ENCODE measurements at places on chromosomes 7 and 10. TPM values are rescaled to one million over a fixed set of nuclear protein-coding genes. Genes with fewer than 3 reads are reported as not detected.

CPN1 gene
- not detected for total RNA-seq

UTF1 gene
- not detected for total RNA-seq

DLX6 gene
- not detected for total RNA-seq

MINDY3 gene
- total RNA-seq, result 12.2 TPM

AKR1C4 gene
- not detected for total RNA-seq

PIP gene
- total RNA-seq, result not detected

GALNT17 gene
- total RNA-seq, result 0.13 TPM

HYAL4 gene
- not detected for total RNA-seq

GPR158 gene
- not detected for total RNA-seq

CHST3 gene
- total RNA-seq, result 45.5 TPM

SLC13A1 gene
- total RNA-seq, result not detected

GHRHR gene
- total RNA-seq, result not detected

ICA1 gene
- total RNA-seq, result 3.3 TPM

TBC1D12 gene
- total RNA-seq, result 8.2 TPM

ARPC1B gene
- 395 TPM for total RNA-seq

GLRX3 gene
- total RNA-seq, result 55.4 TPM

LIPM gene
- not detected for total RNA-seq

ABLIM1 gene
- 33.1 TPM for total RNA-seq

TRPV6 gene
- not detected for total RNA-seq

GRB10 gene
- 53.8 TPM for total RNA-seq

CDHR1 gene
- 39.0 TPM for total RNA-seq

PRLHR gene
- not detected for total RNA-seq

CLDN4 gene
- total RNA-seq, result 98.1 TPM

RARRES2 gene
- 34.4 TPM for total RNA-seq

MSS51 gene
- total RNA-seq, result 0.76 TPM

GLI3 gene
- total RNA-seq, result 3.6 TPM

SSC4D gene
- total RNA-seq, result 21.9 TPM

DDC gene
- total RNA-seq, result not detected

ABCB4 gene
- 2.9 TPM for total RNA-seq

FGFR2 gene
- 0.16 TPM for total RNA-seq

PAX2 gene
- 7.0 TPM for total RNA-seq

SH2D4B gene
- total RNA-seq, result not detected

SEMA3E gene
- total RNA-seq, result 1.6 TPM

CYP3A5 gene
- 0.16 TPM for total RNA-seq

TSPAN33 gene
- total RNA-seq, result 40.3 TPM

Measured in mesangial cell (primary cell).